ENCODE measurements at places on chromosomes 12 and 14. TPM values are rescaled to one million over a fixed set of nuclear protein-coding genes. Genes with fewer than 3 reads are reported as not detected.

Gene MYF6
- total RNA-seq = not detected

Gene P2RX7
- 7.7 TPM for total RNA-seq

Gene DENND5B
- 13.7 TPM for total RNA-seq

Gene RFX4
- total RNA-seq = 0.26 TPM

Gene TAS2R50
- total RNA-seq = 1.3 TPM

DNA sequence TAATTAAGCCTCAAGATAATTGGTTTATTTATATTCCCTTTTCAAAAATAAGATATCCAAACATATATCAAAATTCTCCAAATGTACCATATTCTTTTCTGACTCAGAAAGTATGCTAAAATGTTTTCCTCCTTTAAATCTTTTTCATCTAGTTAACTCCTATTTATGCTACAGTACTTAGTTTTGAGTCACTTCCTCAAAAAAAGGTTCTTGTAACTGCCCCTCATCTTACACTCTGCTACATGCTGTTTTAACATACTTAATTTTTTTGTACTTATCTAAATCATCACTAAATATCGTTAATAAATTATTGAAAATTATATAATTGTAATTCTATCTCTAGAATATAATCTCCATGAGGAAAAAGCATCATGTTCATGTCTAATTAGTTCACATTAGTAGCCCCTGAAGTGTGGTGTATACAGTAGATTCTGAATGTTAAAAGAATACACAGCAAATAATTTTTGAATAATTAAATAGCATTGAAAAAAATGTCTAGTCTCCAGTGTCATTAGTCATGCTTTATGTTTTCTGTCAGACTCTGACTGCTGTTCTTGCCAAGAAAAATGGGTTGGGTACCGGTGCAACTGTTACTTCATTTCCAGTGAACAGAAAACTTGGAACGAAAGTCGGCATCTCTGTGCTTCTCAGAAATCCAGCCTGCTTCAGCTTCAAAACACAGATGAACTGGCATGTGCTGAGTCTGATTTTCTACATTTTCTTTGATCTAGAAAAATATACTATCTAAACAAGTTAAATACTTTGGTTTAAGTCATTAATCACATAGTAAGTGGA, 3.5 kb downstream of the KLRD1 start:
- no peak for DNase-seq

DNA sequence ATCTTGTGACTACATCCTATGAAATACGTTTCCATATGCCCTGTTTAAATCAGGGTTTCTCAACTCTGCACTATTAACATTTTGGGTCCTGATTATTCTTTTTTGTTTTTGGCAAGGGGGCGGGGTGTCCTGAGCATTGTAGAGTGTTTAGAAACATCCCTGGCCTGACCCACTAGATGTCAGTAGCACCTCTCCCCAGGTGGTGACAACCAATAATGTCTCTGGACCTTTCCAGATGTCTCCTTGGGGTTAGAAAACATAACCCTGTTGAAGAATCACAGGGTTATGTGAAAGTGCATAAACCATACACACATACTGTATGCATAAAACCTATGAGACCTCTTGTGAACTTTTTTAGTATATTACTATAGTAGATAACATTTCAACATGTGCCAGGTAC, 1.4 kb downstream of the ACAD10 start:
- DNase-seq = no peak

- no peak for DNase-seq
Measured at GRCh38 chr14:29643433-29644211, 284.0 kb downstream of the PRKD1 start.

GRCh38 chr12:33794954-33795353, 227.3 kb upstream of the ALG10 start:
- DNase-seq = no peak

GRCh38 chr12:101940400-101940950, 63.1 kb downstream of the DRAM1 start:
- no peak for DNase-seq

- no peak for DNase-seq
Measured at GRCh38 chr12:56590237-56590830, 39.8 kb downstream of the BAZ2A start.

GRCh38 chr14:59483363-59483762, 845 bp downstream of the L3HYPDH start:
- DNase-seq = no peak

DNA sequence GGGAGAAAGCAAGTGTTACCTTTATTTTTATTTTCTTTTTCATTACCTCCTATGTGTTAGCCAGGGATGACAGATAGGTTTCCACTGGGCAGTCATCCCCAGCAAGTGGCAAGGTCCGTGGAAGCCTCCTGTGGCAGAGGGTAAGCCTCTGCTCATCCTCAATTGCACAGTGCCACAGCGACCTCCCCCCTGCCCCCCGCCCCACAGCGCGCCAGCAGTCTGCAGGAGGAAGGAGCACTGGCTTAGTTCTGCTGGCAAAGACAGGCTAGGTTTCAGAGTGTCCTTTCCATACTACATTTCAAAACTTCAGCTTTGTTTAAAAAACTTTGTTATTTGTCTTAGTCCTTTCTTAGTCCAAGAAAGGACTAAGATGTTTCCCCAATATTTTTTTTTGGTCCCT, 194.7 kb downstream of the EXOC5 start:
- DNase-seq = no peak

GRCh38 chr12:12039897-12040296, 30.8 kb upstream of the BCL2L14 start:
- DNase-seq = no peak

DNA sequence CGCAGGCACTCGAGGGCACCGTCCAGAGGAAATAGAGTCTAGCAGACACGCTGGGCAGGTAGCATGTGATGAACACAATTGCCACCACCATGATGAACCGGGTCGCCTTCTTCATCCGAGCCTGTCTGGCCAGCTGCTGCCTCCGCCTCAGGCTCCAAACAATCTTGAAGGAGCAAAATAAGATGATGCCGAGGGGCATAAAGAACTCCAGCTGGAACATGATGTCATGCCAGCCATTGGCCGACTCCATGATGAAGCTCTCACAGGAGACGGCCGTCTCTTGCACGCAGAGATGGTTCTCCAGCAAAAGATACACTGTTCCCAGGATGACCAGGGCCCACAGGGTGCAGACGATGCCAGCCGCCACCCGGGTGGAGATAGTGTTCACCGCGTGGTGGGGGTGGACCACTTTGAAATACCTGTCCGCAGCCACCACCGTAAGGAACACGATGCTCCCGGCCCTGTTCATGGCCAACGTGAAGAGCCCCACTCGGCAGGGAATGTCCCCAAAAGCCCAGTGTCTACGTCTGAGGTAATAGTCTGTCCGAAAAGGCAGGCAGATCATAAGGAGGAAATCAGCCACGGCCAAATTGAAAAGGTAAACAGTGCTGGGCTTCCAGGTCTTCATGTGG, 945 bp downstream of the HCAR1 start:
- no peak for DNase-seq

GRCh38 chr14:60095781-60096450, 4.2 kb downstream of the PCNX4 start:
- DNase-seq = no peak

DNA sequence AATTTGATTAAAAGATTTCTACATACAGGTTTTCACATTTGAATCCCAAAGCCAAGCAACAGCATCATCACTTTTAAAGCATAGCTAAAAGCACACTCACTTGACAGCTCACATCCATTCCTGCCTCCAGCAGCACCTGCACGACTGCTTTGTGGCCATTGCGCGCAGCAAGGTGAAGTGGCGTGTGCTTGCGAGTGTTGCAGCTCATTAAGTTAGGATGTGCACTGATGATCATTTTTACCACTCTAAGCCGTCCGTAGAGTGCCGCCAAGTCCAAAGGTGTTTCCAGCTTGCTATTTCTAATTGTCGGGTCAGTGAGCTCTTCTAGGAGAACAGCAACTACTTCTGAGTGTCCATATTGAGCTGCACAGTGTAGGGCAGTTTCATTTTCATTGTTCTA, 158.8 kb downstream of the GARIN6 start:
- no peak for DNase-seq

GRCh38 chr14:88196116-88196890, 126.8 kb downstream of the KCNK10 start:
- DNase-seq = no peak

GRCh38 chr12:121461048-121461447, 61.1 kb downstream of the RNF34 start:
- no peak for DNase-seq

- no peak for DNase-seq
Measured at GRCh38 chr14:44989497-44990440, 27.8 kb downstream of the TOGARAM1 start.

GRCh38 chr12:79997096-79997791, 62.3 kb upstream of the PPP1R12A start:
- no peak for DNase-seq

GRCh38 chr12:124902916-124903315, 11.5 kb downstream of the UBC start:
- DNase-seq = no peak

DNA sequence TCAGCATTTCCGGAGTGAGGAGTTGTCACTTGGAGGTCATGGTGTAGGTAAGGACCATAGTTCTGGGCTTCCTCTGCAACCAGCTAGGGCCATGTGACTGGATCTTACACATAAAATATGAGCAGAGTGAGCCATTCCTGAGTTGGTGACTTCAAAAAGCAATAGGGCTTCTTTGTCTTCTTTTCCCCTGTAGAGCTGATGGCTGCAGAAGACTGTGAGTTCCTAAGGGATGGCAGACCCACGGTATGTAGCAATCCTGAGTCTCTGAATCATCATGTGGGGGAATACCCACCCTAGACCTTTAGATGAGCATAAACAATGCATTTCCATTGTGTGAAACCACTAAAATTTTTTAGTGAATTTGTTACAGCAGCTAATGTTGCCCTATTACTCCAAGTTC, 151.1 kb upstream of the TBX3 start:
- DNase-seq = no peak

GRCh38 chr14:37254411-37254947, 56.7 kb downstream of the MIPOL1 start:
- DNase-seq = no peak

DNA sequence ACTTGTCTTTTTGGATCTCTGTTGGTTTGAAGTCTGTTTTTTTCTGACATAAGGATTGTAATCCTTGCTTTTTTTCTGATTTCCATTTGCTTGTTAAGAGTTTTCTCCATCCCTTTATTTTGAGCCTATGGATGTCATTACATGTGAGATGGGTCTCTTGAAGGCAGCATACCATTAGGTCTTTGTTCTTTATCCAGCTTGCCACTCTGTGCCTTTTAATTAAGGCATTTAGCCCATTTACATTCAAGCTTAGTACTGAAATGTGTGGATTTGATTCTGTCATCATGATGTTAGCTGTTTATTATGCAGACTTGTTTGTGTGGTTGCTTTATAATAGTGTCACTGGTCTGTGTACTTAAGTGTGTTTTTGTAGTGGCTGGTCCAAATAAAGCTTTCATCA, 100.0 kb downstream of the CCDC91 start:
- no peak for DNase-seq

GRCh38 chr12:108849660-108850059, 7.7 kb downstream of the SSH1 start:
- no peak for DNase-seq

DNA sequence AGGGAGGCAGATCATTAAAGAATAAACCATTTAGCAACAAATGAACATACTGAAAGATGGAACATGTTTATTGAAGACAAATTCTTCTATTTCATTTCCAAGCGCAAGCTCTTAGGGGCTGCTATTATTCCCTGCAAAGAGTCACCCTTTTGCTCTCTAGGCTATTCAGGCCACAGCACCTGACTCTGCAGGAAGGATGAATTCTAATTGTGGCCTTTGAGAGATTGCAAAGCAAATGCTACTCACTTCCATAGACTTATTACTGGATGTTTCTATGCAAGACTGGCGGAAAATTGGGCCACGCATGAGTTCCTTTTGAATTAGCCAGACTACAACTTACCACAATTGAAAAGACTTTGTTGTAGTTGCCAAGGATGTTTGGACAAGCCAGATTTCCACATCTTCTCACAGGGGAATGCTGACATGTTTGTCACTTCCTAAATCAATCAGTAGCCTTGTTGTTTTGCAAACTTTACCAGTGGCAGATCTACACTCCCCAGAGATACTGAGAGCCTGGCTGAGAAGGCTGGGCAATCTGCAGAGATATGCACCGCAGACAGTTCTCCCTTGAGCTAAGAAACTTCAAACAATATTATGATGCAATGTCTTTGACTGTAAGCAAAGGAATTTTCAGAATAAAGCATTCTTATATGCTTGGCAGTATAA, 334.3 kb upstream of the SYT1 start:
- DNase-seq = no peak

DNA sequence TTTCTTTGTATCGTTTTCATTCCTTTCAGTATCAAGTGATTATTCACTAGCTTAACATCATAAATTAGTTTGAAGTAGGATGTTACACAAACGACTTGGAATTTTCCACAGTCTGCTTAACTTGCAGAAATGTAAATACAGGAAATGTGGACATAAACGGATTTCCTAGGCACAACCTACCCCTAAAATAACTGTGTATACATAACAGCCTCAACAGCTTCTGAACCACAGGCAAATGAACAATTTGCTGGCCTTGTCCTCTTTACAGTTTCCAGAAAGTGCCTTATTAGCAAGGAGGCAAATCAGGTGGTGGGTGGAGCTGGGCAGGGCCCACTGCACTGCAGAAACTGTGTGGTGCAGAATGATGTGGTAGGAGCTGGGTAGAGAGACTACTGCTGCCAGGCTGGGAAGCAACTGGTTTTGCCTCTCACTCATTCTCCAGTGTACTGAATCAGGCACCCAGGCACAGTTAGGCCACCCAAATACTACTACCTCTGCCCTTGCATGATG, 14.1 kb downstream of the DRAM1 start:
- no peak for DNase-seq

GRCh38 chr12:104903648-104904423, 54.3 kb downstream of the SLC41A2 start:
- no peak for DNase-seq

DNA sequence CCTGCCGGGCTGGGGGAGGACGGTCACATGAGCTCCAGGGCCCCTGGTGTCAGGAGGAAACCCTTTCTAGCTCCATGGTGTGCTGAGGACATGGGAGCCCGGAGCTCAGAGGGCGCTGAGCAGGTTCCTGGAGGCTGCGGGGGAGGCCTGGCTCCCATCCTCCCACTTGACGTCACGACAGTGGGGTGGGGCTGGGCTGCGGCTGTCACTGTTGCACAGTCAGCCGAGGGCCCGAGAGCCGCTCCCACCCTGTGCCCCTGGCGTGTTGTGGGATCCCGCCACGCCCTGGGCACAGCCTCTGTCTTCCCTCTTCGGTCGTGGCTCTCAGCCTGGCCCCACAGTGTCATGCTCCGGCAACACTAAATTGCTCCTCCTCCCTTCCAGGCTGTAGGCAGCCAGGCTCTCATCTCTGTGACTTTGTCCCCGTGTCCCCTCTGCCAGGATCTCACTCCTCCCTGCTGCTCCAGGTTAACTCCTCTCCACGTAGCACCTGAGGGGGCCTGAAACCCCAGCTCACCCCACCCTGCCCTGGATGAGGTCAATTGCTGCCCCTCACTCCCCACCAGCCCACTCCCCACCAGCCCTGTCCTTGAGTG, 33.0 kb downstream of the BEGAIN start:
- peak; percentile 55 for DNase-seq

All from mucosa of gallbladder (tissue), 1 donor.